ENCODE measurements at places on chromosomes 4 and X.

GRCh38 chrX:138885886-138886285 lies 174.4 kb upstream of the FGF13 start:
- no peak for DNase-seq

DNA sequence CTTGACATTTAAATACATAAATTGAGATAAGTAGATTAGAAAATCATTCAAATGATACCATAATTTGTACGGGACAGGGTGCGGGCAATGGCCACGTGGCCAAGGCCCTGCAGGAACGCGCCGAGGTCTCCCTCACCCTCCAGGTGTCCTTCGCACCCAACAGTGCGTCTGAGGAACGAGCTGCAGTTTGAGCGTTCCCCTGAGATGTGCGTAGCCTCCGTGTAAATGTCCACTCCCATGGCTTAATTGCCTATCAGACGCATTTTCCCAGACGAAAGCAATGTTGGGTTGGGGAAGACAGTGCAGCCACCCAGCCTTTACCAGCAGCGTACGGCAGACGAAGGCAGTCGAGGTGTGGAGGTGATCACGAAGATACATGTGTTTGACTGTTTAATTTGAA lies 56.4 kb downstream of the CPLX1 start:
- no peak for DNase-seq

- DNase-seq, result no peak
Observed at GRCh38 chrX:54447461-54447860, 7.3 kb downstream of the TSR2 start.

GRCh38 chr4:1323635-1324442 lies 23.2 kb upstream of the UVSSA start:
- no peak for DNase-seq

Data from stimulated activated naive CD8-positive, alpha-beta T cell treated with anti-CD3 and anti-CD28 coated beads, Interleukin-15, Interleukin-2, amounts not matched to agents 100 U/mL and 50 U/mL, for 24 hours (primary cell).